ENCODE measurements at places on chromosomes 6 and 20.

DNA sequence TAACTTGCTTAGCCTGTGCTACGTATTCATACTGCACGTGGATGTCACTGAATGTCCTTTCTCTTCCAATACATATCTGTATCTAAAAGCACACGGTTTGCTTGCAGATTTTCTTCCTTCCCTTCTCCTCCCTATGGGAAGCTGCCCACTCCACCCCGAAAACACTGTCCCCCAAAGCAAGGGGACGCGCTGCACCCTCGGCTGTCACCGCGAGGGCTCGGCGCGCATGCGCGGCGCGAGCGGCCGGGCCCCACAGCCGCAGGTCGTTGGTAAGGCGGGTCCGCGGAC, 659 bp downstream of the TMX4 start:
- peak; percentile 52 for DNase-seq

GRCh38 chr6:8821981-8822381, 386.6 kb upstream of the SLC35B3 start:
- no peak for DNase-seq

- peak; percentile 96 for DNase-seq
These were observed 5.4 kb downstream of the CCN5 start for GRCh38 chr20:44720621-44720996.

GRCh38 chr6:79193971-79194370, 40.5 kb downstream of the HMGN3 start:
- DNase-seq = no peak

DNA sequence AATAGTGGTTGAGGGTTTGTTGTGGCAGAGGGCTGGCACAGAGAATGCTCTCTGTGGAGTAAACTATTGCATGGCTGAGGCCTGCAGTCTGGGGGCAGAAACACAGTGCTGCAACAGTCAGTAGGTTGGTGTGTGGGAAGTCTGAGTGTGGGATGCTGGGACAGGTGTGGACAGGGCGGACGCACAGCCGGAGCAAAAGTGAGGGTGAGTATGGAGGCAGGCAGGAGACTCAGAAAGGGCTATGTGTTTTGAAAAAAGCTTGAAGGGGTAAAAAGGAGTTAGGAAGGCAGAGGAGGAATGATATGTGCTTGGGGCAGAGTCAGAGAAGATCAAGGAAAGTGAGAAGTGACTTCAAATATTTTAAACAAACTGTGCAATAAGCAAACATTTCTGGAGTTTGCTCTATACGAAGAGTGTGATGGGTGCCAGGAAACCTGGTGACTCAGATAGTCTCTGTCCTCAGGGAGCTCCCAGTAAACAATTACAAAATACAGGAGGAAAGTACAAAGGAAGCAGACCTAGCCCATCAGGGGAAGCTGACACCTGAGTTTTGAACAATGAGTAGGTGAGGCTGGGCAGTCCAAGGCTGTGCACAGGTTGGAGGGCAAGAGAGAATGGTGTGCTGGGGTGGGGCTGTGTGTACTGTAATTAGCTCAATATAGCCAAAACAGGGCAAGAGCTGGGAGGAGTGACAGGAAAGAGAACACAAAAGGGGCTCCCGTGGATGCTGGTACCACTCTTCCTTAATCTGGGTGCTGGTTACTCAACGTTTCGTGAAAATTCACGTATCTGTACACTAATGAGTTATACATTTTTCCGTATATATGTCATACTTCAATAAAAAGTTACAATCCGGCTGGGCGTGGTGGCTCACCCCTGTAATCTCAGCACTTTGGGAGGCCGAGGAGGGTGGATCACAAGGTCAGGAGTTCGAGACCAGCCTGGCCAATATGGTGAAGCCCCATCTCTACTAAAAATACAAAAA, 55.2 kb downstream of the PIGU start:
- DNase-seq = no peak

GRCh38 chr20:45970646-45971424, 1.2 kb downstream of the ZNF335 start:
- DNase-seq = no peak

DNA sequence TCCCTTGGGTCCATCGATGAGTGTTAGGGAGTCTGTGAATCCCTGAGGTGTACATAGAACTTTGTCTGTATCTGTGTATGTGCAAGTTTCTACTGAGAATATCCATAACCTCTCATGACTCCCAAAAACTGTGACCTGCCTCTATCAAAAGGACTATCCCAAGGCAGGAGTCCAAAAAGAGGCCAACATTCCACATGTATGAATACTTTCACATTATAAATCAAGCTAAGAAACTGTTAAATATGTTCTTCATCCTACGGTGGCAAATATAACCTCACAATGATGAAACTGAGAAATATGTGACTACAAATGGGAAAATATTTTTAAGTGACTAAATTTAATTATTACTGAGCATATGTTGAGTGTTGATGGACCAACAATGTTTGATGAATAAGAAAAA, 16.1 kb upstream of the STX11 start:
- DNase-seq = no peak

GRCh38 chr20:2521369-2522305, 12.9 kb upstream of the ZNF343 start:
- DNase-seq = peak; percentile 10

DNA sequence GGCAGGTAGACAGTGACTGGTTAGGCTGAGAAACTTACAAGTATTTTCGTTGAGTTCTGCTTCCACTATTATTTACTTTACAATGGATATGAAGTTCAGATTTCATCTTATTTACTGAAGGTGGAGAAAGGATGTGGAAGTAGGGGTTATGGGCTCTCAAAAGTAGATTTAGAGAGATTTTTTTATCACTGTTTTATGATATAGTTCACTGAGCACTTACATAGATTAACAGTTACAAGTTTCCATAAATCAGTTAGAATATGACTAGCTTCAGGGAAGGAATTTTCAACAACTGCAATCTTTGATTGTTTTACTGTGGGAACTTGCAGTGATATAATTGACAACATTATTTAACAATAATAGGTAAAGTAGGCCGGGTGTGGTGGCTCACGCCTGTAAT, 7.2 kb upstream of the TRMT11 start:
- DNase-seq = no peak

GRCh38 chr6:29483186-29483585, 4.6 kb downstream of the MAS1L start:
- DNase-seq = no peak

- peak; percentile 53 for DNase-seq
These were observed 21.2 kb upstream of the ASXL1 start for GRCh38 chr20:32336918-32337347.

DNA sequence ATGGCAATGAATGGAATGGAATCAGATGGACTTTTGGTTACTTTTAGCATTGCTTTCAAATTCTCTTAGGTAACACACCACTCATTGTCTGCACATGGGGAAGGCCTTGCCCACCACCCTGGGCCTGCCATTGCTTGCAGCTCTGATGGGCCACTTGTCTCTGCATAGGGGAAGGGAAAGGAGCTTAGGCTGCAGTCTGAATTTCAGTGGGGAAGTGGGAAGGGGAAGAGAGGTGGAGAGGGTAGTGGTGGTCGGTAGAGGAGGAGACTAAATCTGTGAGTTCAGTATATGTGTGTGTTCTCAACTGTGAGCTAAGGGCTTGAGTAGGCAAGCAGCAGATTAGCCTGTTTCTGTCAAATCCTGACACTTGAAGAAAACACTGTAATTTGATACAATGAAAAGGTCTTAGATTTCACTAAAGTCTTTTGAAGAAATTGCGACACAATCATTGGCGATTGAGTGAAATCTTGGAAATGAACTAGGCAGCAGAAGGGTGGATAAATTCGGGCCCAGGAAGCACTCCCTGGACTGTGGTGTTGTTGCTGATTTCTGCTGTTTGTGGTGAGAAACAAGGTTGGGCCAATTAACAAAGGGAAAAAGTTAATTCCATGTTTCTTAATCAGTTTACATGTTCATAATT, 80.6 kb downstream of the OTOR start:
- DNase-seq = no peak

- DNase-seq = no peak
These were observed 34.0 kb upstream of the MMS22L start for GRCh38 chr6:97316978-97317377.

GRCh38 chr20:63056236-63057170, 49.7 kb upstream of the BHLHE23 start:
- no peak for DNase-seq

GRCh38 chr20:50165684-50166554, 12.4 kb upstream of the PEDS1 start:
- DNase-seq = peak; percentile 99

DNA sequence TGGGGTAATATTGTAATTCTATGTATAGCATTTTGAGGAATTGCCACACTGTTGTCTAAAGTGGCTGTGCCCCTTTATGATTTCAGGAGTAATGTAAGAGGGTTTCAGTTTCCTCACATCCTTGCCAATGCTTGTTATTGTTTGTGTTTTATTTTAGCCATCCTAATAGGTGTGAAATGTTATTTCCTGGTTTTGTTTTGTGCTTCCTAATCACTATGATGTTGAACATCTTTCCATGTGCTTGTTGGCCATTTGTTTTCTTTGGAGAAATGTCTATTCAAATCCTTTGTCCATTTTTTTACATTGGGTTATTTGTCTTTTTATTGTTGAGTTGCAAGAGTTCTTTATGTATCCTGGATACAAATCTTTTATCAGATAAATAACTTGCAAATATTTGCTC, 97.3 kb upstream of the MLIP start:
- no peak for DNase-seq

- no peak for DNase-seq
These were observed 179.4 kb downstream of the FOXC1 start for GRCh38 chr6:1789092-1789491.

- DNase-seq = peak; percentile 2
These were observed 30.9 kb upstream of the SLA2 start for GRCh38 chr20:36676701-36677421.

GRCh38 chr6:5898563-5898962, 108.2 kb downstream of the NRN1 start:
- DNase-seq = no peak

- no peak for DNase-seq
These were observed 14.7 kb downstream of the IPCEF1 start for GRCh38 chr6:154341871-154342270.

DNA sequence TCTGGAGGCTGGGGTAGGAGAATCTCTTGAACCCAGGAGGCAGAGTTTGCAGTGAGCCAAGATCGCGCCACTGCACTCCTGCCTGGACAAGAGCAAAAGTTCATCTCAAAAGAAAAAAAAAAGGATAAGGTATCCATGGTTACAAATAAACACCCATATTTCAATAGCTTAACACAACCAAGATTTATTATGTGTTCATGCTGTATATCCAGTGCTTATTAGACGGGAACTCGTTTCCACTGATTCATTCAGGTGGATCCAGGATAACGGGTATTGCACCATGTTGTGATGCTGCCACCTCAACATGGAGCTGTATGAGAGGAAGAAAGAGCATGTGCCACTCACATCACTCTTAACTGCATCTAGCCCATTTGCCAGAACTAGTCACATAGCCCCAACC, 69.1 kb upstream of the HIVEP1 start:
- DNase-seq = no peak
